Stimulated activated CD4-positive, alpha-beta T cell treated with anti-CD3 and anti-CD28 coated beads, Interleukin-1b, Interleukin-23, amount 100 ng/mL, for 4 hours (primary cell): ENCODE measurements at places on chromosomes 2 and 18.

- DNase-seq = no peak
Measured at GRCh38 chr18:48933578-48934414, 17.0 kb downstream of the SMAD7 start.

- no peak for DNase-seq
Measured at GRCh38 chr2:233147829-233148167, 87.7 kb downstream of the INPP5D start.

- no peak for DNase-seq
Measured at GRCh38 chr18:22422909-22423548, 5.3 kb upstream of the CTAGE1 start.

- DNase-seq = no peak
Measured at GRCh38 chr2:212709280-212709679, 170.7 kb upstream of the ERBB4 start.

- DNase-seq = no peak
Measured at GRCh38 chr2:120256651-120257000, 4.0 kb downstream of the RALB start.

DNA sequence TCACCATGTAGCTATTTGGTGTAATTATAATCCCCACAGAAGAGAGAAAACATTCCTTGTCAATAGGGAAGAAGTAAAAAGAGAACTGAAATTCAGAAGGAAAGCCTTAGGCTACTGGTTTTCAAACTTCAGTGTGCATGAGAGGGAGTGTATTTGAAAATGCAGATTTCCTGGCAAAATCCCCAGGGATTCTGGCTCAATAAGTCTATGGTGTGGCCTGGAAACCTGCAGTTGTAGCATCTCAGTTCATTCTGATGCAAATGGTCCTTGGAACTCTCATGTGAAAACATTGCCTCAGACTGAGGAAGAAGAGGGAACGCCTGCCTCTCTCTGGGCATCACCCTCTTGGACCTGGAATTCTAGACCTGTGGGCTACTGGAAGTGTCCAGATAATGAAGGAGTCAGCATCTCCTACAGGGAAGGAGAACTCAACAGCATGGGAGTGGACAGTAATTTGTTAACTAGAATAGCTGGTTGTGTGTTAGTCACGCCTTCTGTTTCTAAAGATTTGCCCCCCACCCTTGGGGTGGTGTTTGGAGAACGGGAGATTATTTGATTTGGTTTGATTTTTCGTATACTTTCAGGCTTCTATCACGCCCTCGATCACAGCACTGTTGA lies 21.3 kb downstream of the COL4A3 start:
- no peak for DNase-seq

DNA sequence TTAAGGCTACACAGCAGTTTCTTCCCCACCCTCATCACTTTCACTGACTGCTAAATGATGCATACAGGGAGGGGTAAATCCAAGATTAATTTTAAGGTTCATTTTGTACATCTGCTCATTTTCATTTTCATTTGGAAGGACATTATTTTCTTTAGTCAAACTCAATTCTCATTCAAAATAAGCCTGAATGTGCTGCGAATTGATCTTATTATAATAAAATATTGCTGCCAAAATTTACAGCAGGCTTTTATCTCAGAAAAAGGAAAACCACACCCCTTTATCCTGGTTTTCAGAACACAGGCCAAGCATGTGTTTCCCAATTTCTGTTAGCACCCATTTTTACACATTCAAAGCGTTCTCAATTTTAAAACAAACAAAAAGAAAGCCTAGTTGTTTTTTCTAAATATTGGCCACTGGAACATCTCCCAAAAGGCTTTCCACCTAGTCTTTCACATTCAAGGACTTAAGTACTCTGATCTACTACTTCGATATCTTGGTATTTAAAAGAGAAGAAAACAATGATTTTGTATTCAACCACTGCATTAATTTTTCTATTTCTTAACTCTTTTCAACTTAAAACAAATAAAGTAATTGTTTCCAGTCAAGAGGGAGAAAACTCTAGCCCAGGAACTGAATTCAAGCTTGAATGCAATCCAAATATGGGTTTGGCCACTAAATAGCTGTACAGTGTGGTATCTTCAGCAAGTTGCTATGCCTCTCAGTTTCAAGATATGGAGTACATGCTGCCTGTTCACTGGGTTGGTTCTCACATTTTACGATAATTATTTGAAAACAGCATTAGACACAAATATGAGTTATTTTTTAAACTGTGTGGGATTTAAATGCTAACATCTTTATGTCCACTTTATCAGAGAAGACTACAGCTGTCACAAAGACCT lies 52.5 kb downstream of the CDH2 start:
- no peak for DNase-seq

DNA sequence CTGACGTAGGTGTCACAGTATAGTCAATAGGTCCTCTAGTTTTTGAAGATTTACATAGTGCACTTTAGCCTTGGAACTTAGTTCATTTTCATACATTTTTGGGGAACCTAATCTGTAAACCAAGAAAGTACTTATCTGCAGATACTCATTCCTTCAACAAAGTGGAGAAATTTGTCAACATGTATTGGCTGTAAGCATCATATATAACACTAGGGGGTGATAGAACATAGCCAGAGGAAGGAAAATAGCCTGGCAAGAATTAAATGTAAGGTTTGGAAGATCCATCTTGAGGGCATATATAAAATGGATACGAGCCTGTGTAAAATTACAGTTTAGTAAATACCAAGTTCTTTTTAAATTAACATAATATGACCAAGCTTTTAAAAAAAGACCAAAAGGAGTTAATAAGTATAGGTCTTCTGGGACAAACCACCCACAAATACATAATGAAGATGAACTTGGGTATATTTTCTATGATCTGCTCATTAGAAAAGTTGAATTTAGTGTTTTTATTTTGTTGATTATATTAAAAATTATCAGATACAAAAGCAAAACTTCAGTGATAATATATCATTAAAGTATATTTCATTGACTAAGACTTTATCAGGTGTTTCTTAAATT lies 18.2 kb downstream of the RPL37A start:
- DNase-seq = no peak

GRCh38 chr2:20561637-20562454 lies 89.1 kb downstream of the HS1BP3 start:
- no peak for DNase-seq
